ENCODE measurements at places on chromosomes 7 and 10. TPM values are rescaled to one million over a fixed set of nuclear protein-coding genes. Genes with fewer than 3 reads are reported as not detected.

Gene IDI1
- 84.6 TPM for total RNA-seq

DNA sequence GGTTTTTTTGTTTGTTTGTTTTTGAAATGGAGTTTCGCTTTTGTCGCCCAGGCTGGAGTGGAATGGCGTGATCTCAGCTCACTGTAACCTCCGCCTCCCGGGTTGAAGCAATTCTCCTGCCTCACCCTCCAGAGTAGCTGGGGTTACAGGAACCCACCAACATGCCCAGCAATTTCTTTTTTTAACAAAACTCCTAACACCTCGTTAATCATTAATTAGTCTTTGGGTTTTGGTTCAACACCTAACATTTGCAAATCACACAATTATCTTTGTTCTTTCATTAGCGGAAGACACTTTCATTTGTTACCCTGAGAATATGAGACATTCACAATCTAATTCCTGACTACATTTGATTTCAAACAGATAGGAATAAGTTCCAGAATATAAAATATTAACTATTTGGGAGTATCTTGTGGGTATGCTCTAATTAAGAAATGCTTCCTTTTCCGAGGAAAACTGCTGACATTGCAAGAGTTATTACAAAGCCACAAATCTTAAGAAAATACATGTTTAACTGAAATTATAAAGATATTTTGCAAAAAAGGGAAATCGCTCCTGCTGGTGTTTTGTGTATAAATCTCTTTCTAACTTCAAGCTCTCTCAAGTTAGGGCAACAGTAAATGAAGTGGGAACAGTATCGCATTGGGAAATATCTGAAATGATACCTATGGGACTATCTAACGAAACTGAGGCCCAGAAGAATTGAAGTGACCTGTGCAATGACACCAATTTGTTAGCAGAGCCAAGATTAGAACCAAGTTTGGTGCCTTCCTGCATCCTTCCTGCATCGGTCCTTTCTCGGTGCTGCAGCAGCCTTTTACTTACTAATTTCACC is 1.2 kb upstream of the LSM8 start:
- H3K36me3 ChIP-seq = peaks cover 22% of the 10 kb centered on the region
- H3K4me3 ChIP-seq = peak overlapping the region; percentile 64
- H3K4me1 ChIP-seq = peaks cover 14% of the 10 kb centered on the region

DNA sequence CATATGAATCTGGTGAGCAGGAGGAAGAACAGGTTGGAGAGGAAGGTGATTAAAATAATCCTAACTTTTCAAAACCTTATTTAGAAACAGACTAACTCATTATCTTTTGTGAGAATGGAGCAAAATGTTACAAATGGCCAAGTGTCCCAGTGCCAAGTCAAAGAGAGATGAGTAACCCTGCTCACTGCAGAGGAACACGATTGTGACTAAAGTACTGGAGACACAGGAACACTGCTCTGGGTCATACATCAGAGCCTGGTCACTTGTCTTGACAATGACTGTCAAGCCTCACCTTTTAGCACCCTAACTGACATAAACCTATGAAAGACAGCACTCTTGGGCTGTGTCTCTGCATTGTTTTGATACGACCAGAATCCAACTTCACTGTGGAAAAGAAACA is 108.8 kb downstream of the SGMS1 start:
- no peak overlapping the region for H3K4me3 ChIP-seq
- no peaks in the 10 kb centered on the region for H3K36me3 ChIP-seq
- no peaks in the 10 kb centered on the region for H3K27me3 ChIP-seq

GRCh38 chr7:75979759-75980429 is 14.5 kb downstream of the TMEM120A start:
- no peak overlapping the region for H3K4me3 ChIP-seq
- peaks cover 22% of the 10 kb centered on the region for H3K36me3 ChIP-seq
- H3K4me1 ChIP-seq = no peaks in the 10 kb centered on the region
- no peak overlapping the region for H3K27ac ChIP-seq
- DNase-seq = no peak
